Activated B cell treated with CpG ODN at 0.5 μM for 24 hours (primary cell): ENCODE measurements at places on chromosomes 16 and 17.

- DNase-seq: peak; percentile 18
Observed at GRCh38 chr16:66695935-66696668, 441 bp downstream of the CMTM4 start.

GRCh38 chr17:75881678-75882454, 3.5 kb upstream of the TRIM47 start:
- no peak for DNase-seq

GRCh38 chr17:283911-284675, 68.5 kb downstream of the RPH3AL start:
- no peak for DNase-seq

DNA sequence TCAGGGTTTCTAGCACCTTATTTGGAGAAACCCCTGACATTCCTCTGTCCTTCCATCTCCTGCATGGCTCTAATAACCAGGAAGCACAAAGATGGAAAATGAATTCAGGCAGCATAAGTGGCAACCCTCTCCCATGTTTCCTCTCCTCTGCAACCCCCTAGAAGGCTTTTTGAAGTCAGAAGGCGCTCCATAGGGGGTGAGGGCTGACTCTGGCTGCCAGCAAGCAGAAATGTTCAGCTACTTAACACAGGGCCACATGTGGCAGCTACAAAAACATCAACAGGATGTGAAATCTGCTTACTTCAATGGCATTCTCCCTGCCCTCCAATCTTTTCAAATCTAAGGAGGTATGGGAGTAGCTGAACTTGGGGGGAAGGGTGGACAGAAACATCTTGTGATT, 55.2 kb upstream of the IRX5 start:
- DNase-seq: no peak

- no peak for DNase-seq
Observed at GRCh38 chr17:28139822-28140221, 97.3 kb downstream of the NLK start.

GRCh38 chr16:89118361-89119165, 24.9 kb downstream of the ACSF3 start:
- DNase-seq: no peak

DNA sequence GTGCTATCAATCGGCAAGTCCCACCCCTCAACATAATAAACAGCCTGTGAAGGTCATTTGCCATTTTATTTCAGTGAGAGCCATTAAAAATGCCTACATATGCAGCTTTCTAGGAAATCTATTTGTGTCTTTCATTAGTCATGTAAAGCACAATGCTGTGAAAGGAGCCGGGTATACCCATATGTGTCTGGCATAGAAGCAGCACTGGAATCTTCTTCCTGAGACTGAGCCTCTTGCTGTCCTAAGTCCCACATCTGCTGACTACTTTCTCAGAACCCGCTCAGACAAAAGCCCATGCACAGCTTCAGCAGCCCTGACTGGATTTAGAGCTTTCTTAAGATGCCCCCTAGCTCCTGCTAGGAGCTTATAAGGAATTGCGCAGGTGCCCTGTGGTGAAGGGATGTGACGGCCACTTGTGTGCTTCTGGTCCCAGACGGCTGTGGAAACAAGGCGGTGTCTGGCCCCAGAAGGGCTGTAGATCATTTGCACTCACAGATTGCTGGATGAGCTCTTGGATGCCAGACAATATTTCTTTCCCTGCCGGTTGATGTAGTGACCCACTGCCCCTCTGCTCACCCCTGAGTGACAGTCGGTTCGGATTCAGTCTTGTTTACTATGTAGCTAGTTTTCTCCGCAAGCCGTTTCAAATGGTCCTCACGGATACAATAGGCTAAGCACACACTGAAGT, 172.2 kb downstream of the ANKFN1 start:
- no peak for DNase-seq

- DNase-seq: no peak
Observed at GRCh38 chr16:24308200-24308599, 52.1 kb downstream of the CACNG3 start.

GRCh38 chr17:35891269-35891668, 11.1 kb upstream of the CCL5 start:
- DNase-seq: no peak

DNA sequence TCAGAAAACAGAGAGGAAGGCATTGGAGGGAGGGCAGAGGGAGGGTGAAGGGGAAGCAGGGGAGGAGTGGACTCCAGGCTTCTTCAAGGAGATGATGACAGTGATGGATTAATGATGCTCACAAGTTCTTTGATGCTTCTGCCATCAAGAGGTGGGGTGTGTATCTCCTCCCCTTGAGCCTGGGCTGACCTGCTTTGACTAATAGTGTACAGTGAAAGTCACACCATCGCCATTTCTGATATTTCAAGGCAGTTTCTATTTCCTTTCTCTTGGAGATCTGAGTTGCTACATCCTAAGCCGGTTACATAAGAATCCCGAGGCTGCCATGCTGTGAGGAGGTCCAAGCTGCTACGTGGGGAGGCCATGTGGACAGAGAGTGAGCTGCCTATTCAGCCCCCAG, 312.5 kb downstream of the MAF start:
- DNase-seq: no peak

GRCh38 chr17:81335773-81336157, 40.7 kb upstream of the SLC38A10 start:
- no peak for DNase-seq

DNA sequence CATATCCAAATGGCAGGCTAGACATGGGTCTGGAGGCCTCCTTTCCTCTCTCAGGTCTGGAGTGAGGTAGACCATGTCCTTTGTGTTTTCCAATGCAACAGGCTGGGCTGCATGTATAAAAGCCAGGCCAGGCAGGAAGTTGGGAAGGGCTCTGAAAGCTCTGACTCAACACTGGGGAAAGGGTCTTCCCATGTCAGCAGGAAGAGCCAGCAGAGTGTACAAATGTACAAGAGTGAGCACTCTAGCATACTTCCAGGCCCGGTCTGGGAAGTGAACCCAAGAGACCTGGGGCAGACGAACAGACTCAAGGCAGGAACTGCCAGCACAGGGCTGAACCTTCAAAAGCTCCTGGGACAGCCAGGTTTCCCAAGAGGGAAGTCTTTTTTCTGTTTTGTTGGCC, 7.0 kb downstream of the ATPAF2 start:
- no peak for DNase-seq

DNA sequence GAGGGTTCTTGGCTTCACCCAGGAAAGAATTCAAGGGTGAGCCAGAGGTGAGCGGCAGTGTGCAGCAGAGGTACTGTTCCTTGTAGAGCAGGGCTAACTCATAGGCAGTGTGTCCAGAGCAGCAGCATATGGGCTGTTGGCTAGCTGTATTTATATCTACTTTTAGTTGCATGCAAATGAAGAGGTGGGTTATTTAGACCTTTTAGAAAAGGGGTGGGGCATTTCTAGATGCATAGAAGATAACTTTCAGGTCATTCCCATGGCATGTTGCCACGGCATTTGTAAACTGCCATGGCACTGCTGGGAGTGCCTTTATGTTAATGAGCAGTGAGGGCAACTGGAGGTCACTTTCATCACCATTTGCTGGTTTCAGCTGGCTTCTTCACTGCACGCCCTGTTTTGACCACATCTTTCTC, 141.0 kb downstream of the STX8 start:
- DNase-seq: no peak

DNA sequence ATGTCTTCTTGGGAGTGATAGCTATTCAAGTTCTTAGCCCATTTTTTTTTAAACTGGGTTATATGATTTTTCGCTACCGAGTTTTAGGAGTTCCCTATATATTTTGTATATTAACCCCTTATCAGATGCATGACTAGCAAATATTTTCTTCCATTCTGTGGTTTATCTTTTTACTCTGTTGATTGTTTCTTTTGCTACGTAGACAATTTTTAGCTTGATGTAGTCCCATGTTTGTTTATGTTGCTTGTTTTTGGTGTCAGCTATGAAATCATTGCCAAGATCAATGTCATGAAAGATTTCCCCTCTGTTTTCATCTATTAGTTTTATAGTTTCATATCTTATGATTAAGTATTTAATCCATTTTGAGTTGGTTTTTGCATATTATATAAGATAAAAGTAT, 480.5 kb downstream of the CDH11 start:
- no peak for DNase-seq

- no peak for DNase-seq
Observed at GRCh38 chr17:60704170-60704569, 26.5 kb downstream of the BCAS3 start.

DNA sequence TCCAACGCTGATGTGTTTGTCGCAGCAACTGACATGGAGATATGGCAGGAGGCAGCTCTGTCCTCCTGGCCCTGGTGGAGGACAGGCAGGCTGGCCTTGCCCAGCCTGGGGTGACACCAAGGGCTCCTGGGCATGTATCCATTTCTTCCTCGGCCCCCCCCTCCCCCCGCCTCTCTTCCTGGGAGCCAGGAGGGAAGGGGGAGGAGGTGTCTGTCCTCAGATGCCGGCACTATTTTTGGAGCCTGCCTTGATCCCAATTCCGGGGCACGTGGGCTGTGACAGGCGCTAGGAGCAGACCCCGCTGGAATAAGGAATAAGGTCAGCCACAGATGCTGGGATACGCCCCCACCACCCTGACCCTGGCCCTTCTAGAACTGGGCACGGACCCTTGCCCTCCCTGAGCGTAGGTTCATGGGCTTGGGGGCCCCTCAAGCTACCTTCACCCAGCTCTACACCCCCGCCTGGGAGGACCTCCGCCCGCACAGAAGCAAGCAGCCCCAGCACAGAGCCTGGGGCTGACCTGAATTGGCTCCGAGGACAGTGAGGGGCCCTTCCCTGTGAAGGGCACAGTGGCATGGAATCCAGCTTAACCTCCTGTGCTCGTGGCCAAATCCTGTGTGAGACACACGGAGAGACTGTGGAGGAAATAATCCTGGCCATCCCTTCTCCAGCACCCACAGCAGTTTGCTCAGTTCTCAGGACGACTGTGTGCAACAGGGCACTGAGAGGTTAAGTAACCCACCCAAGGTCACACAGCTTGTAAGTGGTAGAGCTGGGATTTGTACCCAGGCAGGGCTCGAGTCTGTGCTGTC, 24.1 kb downstream of the SEC14L5 start:
- no peak for DNase-seq

DNA sequence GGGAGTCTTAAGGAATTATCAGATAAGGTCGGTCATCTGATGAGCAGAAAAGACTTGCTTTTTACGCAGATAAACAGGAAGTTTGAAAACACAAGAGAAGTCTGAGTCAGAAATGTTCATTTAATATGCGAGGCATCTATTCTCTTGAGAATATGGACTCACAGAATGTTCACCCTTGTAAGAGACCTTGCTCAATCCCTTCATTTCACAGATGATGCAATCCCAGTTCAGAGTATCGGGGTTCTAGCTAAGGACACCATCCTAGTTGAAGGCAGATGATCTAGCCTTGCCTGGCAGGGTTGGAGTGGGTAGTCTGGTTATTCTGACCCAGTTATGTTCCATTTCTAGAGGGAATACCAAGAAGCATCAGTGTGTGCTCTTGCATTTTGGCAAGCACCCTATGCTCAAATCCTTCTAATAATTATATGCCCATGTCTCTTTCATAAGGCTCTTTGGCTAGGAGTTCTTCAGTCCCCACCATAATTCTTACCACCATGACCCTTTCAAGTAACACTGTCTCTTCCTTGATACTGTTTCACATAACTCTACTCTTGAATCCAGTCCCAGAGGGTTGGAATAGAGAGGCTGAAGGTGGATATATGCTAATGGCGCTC, 42.5 kb downstream of the YPEL2 start:
- no peak for DNase-seq

- DNase-seq: peak; percentile 80
Observed at GRCh38 chr17:30600060-30600829, 123.0 kb downstream of the GOSR1 start.

DNA sequence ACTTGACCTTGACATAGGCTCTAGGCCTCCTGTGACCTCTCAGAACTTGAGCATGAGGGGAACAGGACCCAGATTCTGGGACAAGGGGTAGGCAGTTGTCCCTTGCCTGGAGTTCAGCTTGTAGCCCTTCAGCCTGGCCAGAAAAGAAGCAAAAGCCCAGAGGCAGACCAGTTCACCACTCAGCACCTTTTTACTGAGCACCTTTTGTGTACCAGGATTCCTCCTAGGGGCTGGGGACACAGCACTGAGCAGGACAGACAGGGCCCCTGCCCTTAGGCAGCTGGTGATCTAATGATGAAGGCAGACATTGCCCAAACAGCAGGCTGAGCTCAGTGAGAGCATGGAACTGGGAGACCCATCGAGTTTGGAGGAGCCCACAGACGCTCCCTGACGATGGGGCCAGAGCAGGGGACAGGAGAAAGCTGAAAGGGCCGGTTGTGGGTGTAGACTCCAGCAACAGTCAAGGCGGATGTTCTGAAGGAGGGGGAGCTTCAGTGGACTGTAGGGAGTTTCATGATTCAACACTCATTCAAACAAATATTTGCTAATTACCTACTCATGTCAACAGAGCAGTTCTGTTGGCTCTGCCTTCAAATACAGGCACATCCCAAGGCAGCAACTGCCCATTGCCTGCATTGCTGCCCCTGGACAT, 32.0 kb downstream of the SBK1 start:
- no peak for DNase-seq

DNA sequence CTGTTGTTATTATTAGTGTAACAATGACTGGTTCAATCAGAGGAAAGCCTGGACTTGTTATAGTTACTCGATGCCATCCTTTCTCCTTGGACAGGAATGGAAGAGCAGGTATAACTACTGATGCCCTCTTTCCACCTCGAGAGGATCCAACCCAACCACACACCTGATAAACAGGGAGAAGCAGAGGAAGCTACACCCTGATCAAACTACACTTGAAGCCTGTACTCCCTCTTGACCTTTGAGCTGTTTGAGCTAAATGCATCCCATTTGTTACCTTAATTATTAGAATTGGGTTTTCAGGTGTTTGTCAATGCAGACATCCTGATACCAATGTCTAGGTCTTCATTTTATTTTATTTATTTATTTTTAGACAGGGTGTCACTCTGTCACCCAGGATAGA, 23.7 kb upstream of the HLF start:
- DNase-seq: no peak

DNA sequence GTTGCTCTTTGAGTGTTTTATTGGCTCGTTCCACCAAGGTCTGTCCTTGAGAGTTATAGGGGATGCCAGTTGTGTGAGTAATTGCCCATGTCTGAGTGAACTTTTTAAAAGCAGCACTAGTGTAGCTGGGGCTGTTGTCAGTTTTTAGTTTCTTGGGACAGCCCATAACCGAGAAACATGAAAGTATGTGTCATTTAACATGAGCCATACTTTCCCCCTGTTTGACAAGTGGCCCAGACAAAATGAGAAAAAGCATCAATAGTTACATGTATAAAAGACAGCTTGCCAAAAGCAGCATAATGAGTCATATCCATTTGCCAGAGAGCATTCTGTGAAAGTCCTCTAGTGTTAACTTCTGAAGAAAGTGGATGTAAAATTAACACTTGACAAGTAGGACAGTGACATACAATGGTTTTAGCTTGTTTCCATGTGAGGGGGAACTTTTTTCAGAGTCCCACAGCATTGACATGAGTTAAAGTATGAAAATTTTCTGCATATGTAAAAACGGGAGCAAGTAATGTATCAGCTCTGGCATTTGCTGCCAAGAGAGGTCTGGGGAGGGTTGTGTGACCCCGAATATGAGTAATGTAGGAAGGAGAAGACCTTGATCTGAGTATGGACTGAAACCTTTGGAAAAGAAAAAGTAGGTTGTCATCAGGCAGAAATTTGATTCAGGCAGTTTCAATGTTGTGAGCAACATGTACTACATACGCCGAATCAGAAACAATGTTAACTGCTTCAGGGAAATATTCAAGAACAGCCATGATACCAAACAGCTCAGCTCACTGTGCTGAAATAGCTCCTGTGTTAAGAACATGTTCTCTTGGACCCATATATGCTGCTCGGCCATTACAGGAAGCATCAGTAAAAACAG, 56.8 kb upstream of the ARL4D start:
- DNase-seq: no peak
